ENCODE measurements at places on chromosomes 11 and 22.

GRCh38 chr11:131672191-131672590, 301.8 kb downstream of the NTM start:
- no peak for DNase-seq

- no peak for DNase-seq
Observed at GRCh38 chr11:33618956-33619355, 81.7 kb downstream of the C11orf91 start.

- no peak for DNase-seq
Observed at GRCh38 chr11:131723088-131723487, 352.7 kb downstream of the NTM start.

DNA sequence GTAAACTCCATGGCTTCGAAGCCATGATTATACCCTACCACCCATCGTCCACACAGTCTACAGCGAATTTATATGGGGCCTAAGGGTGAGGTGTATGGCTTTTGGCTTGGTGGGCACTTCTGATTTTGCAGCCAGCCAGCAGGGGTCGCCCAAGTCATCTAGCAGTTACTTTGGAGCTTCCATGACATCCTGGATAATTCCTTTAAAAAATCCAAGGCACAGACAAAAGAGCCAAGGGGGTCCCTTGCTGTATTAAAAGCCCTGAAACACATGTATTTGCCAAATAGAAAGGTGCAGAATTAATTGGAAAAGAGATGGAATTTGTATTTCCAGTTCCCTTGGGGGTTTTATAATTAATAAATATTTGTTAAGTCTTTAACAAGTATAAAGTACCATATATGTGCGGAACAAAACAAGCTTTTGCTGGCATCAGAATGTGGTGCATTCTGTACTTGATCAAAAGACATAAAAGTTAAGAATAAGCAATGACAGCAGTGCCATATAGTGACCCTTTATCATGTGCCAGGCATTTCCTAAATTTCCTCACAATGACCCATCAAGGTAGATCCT, 132.8 kb upstream of the PITPNB start:
- DNase-seq = peak; percentile 39

DNA sequence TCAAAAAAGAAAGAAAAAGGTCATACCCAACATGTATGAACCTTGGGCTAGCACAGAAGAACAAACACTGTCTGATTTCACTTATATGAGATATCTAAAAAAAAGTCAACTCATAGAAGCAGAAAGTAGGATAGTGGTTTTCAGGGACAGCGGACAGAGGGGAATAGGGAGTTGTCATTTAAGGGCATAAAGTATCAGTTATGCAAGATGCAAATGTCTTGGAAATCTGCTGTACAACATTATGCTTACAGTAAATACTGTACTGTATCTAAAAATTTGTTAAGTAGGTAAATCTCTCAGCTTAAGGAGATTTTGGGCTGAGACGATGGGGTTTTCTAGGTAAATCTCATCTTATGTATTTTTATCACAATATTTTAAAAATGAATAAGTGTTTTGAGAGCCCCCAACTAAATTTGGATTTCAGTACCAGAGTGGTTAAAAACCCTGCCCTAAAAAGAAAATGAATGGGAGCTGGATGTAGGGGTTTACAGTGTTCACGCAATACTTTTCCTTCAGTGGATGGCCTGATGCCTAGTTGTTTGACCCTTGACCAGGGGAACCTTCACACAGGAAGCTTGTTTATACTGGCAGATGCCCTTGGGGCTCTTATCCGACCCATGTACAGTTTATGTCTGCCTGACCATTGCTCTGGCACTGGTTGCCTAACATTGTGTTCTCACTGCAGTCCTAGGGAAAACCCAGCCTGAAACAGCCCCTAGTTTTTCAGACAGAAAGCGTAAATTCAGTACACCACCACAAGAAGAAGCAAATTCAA, 34.8 kb downstream of the SLC22A9 start:
- DNase-seq = no peak

DNA sequence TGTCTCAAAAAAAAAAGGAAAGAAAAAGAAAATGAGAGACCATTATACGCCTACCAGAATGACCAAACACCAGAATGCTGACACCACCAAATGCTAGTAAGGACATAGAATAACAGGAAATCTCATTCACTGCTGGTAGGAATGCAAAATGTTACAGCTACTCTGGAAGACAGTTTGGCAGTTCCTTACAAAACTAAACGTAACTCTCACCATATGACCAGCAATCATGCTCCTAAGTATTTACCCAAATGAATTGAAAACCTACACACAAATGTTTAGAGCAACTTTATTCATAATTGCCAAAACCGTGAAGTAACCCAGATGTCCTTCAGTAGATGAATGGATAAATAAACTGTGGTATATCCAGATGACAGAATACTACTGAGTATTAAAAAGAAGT, 7.2 kb downstream of the CHKA start:
- DNase-seq = no peak

DNA sequence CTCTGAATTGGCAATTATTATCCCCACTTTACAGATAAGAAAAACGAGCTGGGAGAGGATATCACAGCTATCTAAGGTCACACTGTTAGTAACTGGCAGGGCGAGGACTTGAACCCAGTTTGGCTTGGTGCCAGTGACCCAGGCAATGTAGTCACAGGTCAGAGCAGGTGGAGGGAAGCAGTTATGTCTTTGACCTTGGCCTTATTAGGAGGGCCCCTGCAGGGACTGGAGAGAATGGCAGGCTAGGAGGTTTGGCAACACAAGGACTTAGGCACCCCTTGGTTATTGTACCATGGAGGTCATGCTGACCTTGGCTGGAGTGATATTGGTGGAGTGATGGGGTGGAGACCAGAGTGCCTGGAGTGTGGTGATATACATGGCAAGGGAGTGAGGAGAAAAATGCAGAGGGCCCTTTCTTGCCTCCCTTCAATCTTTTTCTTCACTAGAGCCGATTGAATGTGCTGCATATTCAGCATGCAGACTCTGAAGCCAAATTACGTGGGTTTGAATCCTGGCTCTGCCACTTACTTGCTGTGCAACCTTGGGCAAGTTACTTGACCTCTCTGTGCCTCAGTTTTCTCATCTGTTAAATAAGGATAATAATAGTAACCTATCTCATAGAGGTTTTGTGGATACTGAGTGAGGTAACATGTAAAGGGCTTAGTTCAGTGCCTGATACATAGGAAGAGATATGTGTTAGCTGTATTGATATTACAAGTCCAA, 92.7 kb upstream of the TBCEL start:
- no peak for DNase-seq

GRCh38 chr11:9053316-9054035, 37.9 kb downstream of the SCUBE2 start:
- DNase-seq = no peak

DNA sequence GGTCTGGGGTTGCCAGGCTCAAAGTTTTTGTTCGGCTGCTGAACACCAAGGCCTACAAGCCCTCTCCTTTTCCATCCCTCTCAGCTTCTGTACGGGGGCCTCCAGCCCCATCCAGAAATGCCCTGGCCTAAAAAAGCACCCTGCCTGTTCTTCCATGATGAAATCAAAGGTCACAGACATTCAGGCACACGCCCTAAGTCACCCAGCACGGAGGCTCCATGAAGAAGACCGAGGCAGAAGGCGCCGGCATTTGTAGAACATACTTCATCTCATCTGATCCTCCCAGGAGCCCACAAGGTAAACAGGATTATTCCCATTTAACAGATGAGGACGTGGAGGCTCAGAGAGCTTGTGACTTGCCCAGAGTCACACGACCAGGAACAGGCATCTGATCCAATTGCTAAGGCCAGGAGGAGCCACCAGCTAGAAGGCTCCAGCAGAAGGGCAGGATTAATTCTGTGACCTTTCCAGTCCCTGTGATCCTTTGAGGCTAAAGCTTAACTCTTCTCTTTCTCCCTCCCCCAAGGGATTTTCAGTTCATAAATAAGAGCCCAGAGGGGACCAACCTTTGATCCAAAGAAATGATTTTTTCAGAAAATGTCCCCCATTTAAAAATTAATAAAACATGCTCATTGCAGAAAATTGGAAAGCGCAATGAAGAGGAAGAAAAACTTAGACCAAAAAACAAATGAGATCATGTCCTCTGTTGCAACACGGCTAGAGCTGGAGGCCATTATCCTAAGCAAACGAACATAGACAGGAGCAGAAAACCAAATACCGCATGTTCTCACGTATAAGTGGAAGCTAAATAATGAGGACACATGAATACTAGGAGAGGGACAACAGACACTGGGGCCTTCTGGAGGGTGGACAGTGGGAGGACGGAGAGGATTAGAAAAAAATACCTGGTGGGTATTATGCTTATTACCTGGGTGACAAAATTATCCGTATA, 38.7 kb downstream of the CYTH4 start:
- DNase-seq = no peak

DNA sequence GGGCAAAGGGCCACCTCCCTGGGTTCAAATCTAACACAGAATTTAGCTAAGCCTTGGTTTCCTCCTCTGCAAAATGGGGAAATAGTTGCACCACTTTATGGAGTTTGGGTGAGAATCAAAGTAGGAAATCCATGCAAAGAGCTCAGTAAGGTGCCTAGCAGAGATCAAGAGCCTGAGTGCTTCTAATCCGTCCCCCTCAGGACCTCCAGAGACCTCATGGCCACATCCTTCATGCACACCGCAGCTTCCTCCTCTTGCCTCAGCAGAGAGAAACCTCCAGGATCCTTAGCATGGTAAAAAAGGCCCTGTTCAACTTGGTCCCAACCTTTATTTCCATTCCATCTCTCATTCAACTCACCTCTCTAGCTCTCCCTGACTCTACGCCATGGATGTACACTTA, 37.8 kb upstream of the NAV2 start:
- DNase-seq = no peak

DNA sequence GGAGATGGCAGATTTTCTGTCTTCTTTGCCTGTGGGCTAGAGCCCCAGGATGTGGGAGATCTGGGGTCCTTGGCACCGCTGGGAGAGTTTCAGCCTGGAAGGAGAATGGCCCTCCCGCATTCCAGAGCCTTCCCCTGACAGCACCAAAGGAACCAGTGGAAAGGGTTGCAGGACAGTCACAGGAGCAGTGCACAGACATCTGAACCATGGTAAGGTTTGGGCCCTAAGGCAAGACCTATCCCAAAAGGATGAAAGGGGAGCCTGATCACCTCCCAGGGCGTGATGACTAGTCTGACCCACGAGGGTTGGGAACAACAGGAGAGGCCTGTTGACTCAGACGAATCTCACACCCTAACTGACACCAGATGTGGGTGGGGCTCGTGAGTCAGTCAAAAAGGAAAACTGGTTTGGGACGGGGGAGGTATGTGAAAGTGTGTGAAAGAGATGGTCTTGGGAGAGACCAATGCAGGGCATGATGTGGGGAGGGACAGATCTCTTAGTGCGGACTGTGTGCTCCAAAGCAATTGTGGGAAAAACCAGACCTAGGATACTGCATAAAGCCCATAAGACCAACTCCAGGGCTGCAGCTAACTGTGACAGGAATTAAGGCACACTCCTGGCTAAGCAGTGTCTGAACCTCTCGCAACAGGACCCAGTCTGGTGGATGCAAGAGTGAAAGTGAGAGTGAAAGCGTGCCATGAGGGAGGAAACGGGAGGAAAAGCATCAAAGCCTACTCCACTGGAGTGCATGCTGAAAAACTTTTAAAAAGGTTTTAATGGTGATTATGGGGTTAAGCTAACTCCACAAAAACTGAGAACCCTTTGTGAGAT, 39.1 kb upstream of the GLYAT start:
- no peak for DNase-seq

DNA sequence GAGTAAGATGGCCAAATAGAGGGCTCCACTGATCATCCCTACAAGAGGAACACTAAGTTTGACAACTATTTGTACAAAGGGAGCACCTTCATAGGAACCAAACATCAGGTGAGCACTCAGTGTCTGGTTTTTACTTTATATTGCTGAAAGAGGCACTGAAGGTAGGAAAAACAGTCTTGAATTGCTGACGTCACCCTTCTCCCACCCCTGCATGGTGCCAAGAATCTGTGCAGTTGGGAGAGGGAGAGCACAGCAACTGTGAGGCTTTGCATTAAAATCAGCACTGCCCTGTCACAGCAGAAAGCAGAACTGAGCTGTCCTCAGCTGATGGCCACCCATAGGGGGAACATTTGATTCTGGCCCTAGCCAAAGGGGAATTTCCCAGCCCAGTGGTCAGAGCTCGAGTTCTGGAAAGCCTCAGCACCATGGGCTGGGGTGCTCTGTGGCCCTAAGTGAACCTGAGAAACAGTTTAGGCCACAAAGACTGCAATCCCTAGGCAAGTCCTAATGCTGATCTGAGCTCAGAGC, 37.9 kb downstream of the PIWIL3 start:
- DNase-seq = no peak

GRCh38 chr11:61453695-61454094, 23.8 kb downstream of the SDHAF2 start:
- DNase-seq = no peak

DNA sequence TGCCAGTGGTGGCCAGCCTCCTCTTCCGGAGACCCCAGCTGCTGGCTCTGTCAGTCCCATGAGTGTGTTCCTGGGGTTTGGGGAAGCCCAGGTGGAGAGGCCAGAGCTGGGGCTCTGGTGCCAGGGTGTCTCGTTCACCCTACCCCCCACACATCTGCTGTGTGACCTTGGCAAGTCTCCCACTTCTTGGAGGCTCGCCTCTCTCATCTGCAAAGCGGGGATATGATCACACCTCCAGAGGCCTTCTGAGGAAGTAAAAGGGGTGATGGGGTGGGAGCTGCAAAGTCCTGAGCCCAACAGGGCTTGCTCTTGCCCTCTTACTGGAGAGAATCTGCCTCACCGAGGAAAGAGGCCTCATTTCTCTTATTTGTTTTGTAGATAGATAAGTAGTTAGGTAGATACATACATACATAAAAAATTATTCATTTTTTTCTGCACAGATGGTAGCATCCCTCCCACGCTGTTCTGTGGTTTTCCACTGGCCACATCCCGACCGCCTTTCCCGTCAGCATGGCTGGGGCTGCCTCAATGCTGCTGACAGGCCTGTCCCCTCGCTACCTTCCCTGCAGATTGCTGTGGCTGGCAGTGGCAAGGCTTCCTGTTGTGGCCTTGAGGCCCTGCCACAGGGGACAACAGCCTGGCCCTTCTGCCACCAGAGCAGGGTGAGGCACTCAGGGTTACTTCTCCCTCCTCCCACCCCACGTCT, 23.9 kb downstream of the MYO7A start:
- peak; percentile 81 for DNase-seq

DNA sequence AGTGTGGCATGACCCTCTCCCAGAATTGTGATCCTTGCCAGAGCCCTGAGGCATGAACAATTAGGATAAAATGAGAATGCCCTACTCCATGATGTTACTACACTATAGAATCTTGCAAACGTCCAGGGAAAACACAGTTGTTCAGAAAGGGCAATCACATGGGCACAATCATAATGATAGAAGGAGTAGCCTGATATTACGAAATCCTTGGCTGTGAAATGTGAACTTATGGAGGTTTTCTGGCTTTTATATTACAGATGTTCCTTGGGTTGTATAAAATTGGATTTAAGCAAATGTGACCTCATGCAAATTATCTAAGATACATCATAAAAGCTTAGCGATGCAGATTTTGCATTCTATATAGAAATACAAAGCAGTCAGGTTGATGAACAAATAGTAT, 29.4 kb upstream of the TPH1 start:
- no peak for DNase-seq

DNA sequence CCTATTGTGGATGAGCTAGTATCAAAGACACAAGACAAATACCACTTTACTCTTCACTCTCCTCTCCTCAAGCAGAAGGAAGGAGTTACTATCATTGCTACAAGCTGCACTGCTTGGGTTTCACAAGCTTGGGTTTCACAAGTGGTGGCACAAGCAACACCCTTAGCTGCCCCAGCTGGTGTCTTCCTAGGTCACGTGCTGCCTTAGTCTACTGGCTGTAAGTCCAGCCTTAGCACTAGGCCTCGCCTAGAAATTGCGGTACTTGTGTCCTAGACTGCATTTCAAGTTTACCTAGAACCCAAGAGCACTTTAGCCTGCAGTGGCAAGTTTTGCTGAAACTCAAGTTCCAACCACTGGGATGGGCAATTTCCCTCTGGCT, 86.6 kb downstream of the EHF start:
- DNase-seq = no peak

Data from NCI-H1105 treated with DMSO at 0.1 percent for 48 hours (cell line).